ENCODE measurements at places on chromosomes 12 and 14.

DNA sequence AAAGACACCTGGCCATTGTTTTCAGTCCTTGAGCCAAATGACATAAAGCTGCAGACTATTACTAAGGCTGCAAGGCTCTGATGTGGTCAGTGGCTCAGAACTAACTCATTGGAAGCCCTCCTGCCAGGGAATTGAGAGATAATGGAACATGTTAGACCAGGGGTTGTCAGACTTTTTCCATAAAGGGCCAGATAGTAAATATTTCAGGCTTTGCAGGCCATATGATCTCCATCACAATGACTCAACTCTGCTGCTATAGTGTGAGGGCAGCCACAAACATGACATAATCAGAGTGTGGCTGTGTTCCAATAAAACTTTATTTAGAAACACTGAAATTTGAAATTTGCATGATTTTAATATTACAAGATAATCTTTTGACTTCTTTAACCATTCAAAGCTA lies 140.3 kb downstream of the TMEM30B start:
- no peak for DNase-seq

DNA sequence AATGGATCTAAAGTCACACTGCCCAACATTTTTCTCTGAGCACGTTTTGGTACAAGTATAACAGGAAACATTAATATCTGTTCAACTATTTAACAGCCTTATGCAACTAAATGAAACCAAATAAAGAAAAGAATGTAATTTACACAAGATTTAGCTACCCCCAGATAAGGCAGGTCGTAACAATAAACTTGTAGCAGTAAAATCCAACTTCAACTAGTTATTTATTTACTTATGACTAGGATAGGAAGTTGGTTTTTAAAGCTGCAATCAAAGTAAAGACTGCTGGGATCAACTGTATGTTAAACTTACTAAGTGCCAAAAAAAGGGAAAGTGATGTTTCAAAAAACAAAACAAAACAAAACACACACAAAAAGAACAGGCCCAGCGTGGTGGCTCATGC lies 30.9 kb downstream of the FERMT2 start:
- DNase-seq: no peak

DNA sequence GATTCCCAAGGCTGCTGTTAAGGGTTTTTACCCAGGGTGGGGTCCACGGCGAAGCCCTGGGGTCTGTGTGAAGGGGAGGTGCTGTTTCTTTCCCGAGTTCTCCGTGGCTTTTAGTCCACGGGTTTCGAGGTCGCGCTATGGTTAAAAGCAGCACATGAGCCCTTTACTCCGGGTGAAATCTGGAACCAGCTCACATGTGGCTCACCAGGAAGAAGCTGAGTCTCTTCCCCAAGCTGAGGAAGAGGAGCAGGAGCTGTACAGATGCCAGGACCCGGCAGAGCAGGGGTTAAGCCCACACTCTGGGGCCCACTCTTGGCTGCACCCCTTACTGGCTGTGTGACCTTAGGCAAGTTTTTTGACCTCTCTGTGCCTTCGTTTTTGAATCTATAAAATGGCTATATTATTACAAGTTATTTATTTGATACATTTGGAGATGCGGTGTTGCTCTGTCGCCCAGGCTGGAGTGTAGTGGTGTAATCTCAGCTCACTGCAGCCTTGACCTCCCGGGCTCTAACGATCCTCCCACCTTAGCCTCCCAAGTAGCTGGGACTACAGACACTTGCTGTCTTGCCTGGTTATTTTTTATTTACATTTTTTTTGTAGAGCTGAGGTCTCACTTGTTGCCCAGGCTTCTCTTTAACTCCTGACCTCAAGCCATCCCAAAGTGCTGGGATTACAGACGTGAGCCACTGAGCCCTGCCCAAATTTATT lies 266.3 kb downstream of the AACS start:
- no peak for DNase-seq

DNA sequence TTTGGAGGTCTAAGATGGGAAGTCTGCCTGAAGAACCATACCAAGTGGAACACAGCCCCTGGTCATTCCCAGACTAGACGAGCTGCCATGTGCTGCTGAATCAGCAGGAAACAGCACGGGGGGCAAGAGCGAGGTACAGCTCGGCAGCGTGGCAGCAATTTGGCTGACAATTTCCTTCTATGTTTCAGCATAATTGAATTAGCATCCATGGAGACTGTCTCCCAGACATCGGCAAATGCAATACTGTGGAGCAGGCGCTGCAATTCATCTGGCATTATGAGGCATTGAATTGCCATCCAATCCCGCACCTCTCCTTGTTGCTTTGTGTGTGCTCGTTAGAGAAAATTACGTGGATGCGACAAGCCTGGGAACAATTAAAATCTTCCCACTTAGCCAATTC lies 46.0 kb upstream of the CCDC60 start:
- DNase-seq: no peak

GRCh38 chr14:35340616-35341453 lies 48.7 kb downstream of the PSMA6 start:
- DNase-seq: no peak

- no peak for DNase-seq
These were observed 771.2 kb downstream of the FSCB start for GRCh38 chr14:43735932-43736331.

- DNase-seq: no peak
These were observed 442.8 kb downstream of the ATP23 start for GRCh38 chr12:58384196-58384595.

DNA sequence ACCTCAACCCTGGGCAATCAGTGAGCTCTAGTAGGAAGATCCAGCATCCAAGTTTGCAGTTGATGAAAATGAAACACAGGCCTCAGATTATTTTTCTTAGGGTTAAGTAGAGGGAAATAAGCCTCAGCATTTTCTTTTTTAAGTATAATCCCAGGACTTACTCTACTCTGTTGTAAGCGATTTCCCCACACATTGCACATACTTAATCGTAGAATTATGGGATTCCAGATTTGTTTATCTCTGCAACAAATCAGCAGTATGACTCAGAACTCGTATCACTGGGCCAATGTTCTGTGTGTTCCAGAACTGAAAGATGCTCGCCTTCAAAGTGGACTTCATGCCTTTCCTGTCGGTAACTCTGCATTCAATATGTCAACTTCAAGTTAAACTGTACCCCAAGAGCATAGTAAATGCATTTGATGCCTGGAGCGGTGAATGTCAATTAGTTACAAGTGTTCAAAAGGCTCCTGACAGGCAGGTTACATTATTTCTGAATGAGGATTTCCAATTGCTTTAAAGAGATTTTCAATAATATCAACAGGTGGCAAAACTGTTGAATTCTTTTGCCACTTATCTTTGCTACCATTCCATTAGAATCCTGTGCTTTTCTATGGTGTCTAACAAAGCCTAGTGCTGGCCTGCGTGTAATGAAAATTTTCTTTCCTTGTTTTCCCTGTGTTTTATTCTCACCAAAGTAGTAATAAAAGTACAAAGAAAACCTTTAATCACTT lies 323.8 kb upstream of the SYT1 start:
- no peak for DNase-seq

DNA sequence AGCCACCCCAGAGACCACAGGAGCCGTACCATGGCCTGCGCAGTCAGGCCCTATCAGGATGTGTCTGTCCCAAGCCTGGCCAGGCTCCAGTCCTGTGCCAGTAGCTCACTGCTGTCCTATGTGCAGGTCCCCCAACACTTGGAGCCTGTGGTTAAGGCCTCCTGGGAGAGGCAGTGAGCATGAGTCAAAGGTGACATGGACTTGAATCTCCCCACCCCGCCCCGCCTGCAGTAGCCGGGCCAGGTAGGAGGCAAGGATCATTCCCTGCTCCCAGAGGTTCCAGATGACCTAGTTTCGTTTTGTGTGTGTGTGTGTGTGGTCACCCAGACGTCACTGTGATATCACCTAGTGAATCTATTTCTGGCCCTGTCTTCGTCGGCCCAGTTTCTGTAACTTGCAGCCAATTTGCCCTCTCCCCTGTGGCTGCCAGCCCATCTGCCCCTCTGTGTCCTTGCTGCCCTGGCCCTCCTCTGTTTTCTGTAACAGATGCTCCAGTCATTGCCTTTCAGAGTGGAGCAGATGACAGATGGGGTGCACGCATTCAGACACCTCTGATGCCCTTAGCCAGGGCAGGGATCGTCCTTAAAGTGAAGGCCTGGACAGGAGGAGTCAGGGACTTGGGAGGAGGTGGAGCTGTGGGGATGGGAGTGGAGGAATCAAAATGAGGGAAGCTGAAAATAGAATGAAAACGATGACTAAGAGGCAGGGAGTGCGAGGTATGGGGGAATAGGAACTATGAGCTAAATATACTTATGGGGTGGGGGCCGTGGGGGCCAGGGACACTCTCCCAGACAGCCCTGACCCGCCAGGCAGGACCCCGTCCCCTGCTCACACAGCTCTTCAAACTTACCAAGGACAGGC lies 37.4 kb downstream of the SLC6A12 start:
- DNase-seq: no peak

GRCh38 chr12:52811191-52812072 lies 2.5 kb downstream of the KRT4 start:
- DNase-seq: no peak

GRCh38 chr14:100641274-100641860 lies 54.1 kb upstream of the BEGAIN start:
- no peak for DNase-seq

GRCh38 chr12:7497661-7498060 lies 5.9 kb downstream of the CD163 start:
- no peak for DNase-seq

GRCh38 chr12:102876883-102877282 lies 40.2 kb downstream of the PAH start:
- no peak for DNase-seq

DNA sequence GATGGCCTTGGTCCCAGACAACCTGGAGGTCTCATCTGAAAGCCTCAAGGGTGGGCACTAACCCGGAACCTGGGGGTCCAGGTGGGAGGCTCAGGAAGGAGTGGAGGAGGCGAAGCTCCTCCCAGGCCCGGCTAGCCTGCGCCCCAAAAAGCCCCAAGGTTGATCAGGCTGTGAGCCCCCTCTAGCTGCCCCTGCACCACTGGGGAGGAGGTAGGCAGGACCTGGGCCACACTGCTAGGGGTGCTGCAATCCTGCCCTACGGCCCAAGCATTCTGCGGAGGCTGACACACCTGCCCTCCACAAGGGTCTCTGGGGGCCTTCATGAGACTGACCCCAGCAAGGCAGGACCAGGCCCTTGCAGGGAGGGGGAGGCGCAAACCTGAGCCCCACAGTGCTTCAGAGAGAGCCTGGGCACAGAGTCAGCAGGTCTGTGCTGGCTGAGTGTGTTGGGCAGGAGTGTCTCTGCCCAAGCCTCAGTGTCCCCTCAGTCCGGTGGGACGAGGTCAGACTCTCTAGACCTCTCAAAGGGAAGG lies 51.9 kb downstream of the CCDC85C start:
- no peak for DNase-seq

- DNase-seq: no peak
These were observed 3.0 kb downstream of the RFLNA start for GRCh38 chr12:124297856-124298255.

- DNase-seq: no peak
These were observed 17.5 kb downstream of the ATG2B start for GRCh38 chr14:96345669-96346068.

GRCh38 chr12:56927281-56927680 lies 6.9 kb downstream of the SDR9C7 start:
- DNase-seq: no peak

DNA sequence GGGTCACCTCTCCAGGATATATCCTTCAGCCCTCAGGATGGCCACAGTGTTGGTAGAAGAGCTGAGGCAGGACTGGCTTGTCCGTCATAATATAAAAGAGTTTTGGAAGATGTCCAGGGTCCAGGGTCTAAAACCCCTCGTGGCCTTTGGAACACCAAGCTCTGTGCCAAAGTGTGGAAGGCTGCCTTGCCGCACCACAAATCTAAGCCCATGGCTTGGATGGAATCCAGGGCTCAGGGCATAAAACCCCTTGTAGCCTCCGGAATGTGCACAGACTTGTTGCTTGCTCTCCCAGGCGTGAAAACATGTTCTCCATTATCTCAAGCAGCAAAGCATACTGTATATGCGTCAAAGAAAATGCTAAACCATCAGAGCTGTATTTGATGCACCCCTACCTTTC lies 46.7 kb downstream of the TNFAIP2 start:
- DNase-seq: no peak

DNA sequence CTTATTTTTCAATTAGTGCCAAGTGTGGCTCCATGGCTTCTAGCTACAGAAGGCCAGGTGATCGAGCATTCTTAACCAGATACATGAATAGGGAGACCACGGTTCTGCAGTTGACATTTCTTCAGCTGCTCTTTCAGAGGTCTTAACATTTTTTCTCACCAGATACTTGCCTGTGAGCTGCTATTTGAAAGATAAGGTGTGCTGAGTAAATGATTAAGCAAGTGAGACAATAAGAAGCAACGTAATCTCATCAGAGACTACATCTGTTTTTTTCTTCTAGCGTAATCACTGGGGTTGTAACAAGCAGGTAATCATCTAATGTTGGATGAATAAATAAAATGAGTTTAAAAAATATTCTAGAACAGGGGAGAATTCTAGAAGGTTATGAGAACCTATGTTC lies 912.9 kb downstream of the DIO2 start:
- DNase-seq: no peak

DNA sequence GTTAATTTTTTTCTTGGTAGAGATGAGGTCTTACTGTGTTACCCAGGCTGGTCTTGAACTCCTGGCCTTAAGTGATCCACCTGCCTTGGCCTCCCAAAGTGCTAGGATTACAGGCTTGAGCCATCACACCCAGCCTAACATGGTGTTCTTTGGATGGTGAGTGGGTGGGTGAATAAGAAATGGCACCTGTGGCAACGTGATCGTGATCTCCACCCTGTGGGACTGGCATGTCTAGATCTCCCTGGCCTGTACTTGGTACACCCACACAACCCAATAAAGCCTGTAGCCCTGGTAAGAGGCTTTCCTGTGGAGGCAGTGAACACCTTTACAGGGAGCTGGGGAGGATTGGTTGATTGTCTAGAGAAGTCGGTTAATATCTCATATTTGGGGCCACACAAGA lies 25.2 kb downstream of the SYNE2 start:
- no peak for DNase-seq

- no peak for DNase-seq
These were observed 27.1 kb downstream of the KRT18 start for GRCh38 chr12:52975820-52976573.

- no peak for DNase-seq
These were observed 163.6 kb downstream of the BRMS1L start for GRCh38 chr14:35989736-35990135.

- DNase-seq: no peak
These were observed 81.9 kb upstream of the ATF7IP start for GRCh38 chr12:14283489-14284144.

DNA sequence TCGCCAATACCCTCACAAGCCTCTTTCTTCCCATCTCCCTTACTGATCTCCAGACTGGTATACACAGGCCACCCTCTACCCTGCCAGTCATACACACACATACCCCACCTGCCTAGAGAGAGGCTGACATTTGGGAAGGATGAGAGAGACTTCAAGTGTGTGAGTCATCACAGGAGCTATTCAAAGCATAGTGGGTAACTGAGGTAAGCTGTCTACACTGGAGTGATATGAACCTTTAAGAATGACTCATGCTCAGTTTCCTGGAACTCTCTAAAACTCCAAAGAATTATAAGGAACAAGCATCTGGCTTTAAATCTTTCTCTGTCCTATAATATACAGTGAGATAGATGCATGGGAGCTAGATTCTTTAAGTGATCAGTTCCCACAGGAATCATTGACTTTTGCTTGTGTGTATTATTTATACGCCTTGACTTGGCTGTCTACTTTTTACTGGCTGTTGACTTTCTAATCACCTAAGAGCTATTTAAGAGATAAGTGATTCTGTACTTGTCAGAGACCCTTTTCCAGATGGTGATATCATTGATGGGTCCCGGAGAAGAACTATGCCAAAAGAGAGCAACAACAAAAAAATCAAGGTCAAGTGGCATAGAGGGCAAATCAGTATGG lies 5.8 kb downstream of the IGF1 start:
- no peak for DNase-seq
